ENCODE measurements at places on chromosomes 1 and 21.

- DNase-seq: no peak
Observed at GRCh38 chr1:178969226-178969987, 56.3 kb upstream of the FAM20B start.

DNA sequence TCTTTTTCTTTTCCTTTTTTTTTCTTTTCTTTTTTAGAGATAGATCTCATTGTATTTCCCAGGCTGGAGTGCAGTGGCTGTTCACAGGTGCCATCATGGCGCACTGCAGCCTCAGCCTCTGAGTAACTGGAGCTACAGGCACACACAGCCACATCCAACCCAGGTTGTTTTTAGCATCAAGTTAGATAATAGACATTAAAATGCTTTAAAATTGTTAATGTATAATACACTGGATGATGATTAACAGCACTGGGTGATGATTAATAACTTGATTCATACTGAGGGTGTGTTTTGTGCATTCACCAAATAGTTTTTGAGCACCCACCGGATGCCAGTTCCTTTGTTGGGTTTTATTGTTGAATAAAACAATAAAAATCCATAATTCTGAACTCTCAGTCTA lies 75.2 kb downstream of the BEND5 start:
- no peak for DNase-seq

- DNase-seq: no peak
Observed at GRCh38 chr1:43786201-43786958, 79.0 kb downstream of the ST3GAL3 start.

- DNase-seq: no peak
Observed at GRCh38 chr1:87810166-87810565, 481.5 kb downstream of the LMO4 start.

DNA sequence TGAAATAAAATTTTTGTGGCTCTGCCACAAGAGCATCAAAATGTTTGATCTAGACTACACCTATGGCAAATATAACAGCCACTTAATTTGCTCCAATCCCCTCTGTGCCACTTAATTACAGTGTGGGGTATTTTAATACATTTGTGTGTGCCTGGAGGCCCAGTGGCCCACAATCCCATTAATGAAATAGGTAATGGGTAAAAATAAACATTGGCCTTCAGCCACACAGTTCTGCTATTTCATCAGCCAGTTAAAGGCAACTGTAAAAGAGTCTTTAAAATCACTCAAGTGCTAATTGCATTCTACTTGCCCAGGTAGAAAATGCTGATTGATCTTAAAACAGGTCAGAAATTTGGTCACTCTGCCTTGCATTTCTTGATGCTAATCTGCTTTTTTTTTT lies 151.6 kb upstream of the UBE2U start:
- no peak for DNase-seq

DNA sequence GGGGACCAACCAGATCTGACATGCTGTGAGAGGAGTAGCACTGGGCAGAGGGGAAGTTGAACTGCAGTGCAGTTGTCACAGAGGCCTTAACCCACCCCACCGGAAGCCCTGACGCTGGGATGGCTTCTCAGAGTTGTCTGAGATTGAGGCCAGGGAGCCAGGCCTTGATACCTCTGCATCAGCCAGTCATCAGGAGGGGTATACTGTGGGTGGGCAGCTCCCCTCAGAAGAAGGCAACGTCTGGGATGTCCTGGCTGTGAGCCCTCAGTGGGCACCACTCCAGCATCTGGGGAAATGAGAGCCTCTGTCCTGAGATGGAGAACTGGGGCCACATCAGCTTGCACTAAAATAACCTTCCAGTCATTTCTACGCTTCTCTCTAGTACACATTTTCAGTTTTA lies 47.9 kb upstream of the BCAR3 start:
- DNase-seq: no peak

- DNase-seq: no peak
Observed at GRCh38 chr21:36186506-36187399, 30.1 kb downstream of the DOP1B start.

DNA sequence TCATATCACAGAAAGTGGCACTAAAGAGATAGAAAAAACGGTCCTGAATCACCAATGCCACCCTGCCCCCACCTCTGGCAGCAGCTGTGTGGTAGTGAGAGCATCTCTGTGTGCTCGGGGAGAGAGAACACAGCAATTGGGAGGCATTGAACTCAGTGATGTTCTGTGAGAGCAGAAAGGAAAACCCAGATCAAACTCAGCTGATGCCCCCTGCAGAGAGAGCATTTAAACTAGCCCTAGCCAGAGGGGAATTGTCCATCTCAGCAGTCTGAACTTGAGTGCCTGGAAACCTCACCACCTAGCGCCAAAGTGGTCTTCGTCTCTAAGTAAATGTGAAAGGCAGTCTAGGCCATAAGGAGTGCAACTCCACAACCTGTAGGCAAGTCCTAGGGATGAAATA lies 21.3 kb downstream of the SLC44A5 start:
- DNase-seq: no peak

- no peak for DNase-seq
Observed at GRCh38 chr1:207025146-207025880, 7.2 kb downstream of the C1orf116 start.

DNA sequence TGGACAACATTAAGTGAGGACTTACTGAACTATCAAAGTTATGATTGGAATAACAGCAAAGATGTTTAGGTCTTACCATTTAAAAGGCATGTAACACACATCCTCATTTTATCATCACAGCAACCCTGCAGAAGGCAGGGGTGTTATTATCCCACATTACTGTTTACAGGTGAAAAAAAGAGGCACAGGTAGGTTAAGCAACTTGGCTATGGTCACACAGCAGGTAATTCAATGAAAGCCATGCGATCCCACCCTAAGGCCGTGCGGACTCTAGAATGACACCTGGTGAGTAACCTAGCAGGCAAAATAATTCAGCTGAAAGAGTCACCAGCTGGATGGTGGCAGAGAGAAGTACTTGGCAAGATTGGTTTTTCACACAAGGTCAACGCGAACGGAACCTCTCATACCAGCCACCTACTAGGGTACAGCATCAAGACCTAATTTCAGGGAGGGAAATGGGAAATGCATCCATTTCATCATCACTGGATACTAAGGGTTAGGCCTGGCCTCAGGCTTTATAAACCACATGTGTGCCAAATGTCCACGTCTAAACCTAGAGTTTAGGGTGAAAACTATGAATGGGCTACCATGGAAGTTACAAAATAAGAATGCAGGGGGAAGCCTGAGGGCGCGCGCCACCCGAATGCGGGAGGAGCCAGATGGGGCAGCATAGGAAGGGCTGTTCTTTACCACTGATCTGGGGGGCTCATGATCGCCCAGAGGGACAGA lies 85.3 kb downstream of the SLC66A1 start:
- no peak for DNase-seq

DNA sequence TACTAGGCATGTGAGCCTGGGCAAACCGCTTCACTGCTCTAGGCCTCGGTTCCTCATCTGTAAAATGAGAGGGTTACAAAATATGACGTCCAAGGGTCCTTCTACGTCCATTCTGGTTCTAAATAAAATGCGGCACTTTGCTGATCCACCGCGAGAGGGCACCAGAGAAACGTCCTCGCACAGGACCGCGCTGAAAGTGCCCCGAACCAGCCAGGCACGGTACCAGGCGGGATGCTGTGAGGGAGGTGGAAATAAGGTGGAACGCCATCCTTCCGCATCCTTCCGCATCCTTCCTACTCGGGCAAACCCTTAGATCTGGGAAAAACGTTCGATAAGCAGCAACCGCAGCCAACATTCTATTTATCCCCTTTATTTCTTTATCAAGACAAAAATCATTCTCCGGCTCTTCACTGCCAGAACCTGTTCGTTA lies 60.3 kb upstream of the KRTAP19-8 start:
- DNase-seq: peak; percentile 67

DNA sequence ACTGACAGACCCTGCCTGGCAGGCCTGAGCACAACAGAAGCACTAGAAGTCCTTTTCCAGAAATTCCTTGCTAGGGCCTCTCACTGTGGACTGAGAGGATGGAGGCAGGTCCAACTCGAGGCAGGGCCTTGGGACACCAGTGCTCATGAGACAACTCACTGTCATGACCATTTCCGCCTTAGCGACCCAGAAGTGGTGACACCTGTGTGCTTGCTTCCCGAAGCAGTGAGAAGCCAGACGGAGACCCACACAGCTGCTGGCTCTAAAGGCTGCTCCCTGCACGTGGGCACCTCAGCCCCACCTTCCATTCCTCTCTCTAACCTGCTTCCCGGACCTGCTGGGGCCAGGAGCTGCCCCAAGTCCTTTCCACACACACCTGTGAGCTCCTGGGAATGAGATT lies 33.0 kb downstream of the KCNC4 start:
- DNase-seq: no peak

DNA sequence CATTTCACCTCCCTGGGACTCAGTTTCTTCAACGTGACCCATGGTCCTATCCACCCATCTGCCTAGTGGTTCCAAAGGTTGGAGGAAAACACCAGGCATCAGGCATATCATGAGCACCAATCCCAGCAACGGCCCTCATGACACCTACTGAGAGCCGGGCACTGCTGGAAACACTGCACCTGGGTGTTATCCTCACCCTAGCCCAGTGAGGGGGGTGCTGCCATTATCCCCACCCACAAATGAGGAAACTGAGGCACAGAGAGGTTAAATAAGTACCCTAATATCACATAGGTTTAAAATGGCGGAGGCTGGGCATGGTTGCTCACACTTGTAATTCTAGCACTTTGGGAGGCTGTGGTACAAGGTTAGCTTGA lies 206.9 kb downstream of the MATN1 start:
- no peak for DNase-seq

GRCh38 chr1:172448995-172449584 lies 5.2 kb upstream of the PIGC start:
- no peak for DNase-seq

DNA sequence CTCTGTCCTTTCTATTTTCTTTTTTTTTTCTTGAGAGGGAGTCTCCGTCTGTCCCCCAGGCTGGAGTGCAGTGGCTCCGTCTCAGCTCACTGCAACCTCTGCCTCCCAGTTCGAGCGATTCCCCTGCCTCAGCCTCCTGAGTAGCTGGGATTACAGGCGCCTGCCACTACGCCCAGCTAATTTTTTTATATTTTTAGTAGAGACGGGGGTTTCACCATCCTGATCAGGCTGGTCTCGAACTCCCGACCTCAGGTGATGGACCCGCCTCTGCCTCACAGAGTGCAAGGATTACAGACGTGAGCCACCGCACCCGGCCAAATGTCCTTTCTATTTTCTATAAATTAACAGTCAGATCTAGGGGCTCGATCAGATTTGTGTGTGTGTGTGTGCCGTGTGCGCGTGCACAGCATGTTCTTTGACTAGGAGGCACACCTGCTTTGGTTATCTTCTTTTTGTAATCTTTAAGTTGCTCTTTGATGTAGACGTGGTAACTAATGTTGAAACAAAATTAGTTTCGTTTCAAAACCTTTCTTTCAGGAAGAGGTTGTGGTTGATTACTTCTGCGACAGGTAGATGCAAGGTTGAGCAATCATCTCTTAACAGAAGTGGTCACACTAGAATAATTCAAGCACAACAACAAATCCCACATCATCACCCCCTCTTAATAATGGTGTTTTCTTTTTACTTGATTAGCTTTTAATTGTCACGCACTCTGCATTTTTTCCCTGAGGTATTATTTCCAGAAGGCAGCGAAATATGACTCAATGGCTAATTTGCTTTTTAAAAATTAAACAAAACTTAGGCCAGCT lies 779 bp upstream of the DEGS1 start:
- DNase-seq: no peak

- DNase-seq: no peak
Observed at GRCh38 chr1:147413110-147413605, 128.1 kb upstream of the BCL9 start.

DNA sequence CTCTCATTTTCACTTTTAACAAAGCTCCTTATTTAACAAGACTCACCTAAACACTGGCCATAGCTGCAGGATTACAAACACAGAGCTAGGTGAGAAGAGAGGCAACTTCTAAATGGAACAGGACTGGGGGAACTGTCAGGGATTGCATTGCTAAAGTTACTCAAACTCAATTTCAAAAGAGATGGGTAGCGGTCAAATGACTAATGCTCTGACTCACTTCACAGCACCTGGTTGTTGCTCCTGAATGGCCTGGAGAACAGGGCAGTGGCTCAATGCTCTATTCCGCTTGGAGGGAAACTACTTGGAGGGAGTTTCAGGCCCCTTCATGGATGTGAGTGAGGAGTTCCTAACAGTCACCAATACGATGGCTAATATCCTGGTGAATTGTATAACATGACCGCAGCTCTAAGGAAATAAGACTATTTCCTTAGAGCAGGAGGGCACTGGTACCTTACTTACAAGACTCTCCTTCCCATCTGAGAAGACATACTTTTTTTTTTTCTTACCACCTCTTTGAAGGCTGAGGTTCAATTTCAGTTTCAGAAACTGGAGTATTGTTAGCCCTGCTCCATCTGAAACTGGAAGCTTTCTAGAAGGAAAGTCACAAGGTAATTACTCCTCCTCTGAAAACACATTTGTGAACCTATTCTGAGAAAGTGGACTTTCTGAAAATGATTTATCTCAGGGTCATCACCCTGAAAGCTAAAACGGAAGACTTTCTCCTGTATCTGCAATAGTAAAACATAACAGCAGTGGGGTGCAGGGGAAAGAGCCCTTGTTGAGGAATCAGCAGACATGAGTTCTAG lies 9.5 kb downstream of the DPT start:
- no peak for DNase-seq

DNA sequence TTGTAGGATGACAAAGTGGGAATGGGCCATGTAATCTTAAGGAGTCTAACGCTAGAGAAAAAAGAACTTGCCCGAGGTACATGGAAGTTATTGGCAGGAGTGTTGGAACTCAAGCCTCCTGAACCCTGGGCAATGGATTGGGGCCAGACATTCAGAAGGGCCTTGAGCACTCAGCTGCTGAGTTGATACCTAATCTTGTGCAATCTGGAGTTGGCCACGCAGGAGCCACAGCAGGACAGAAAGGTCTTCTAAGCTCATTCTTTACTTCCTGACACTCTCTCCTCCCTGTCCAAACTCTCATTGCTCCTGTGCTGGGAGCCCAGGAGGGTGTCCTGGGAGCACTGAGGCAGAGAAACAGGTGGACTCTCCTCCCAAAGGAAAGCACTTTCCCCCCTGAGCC lies 25.1 kb upstream of the CSF1 start:
- DNase-seq: no peak

GRCh38 chr1:117828201-117828600 lies 101.2 kb downstream of the GDAP2 start:
- peak; percentile 85 for DNase-seq

DNA sequence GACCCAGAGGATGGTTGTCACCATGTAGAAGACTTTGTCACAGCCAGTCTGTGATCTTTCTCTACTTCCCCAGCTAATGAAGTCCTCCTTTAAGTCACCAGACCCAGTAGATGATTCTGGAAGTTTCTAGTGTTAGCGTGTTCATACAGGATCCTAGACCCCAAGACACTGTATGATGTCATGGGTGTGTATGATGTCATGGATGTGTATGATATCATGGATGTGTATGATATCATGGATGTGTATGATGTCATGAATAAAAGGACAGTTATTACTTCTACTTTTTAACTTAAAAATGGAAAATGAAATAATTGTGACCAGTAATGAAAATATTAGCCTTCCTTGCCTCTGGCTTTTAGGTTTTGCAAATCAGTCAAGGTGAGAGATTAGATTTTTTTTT lies 260.0 kb downstream of the FMN2 start:
- DNase-seq: no peak

GRCh38 chr1:230877146-230877923 lies 9.0 kb upstream of the C1orf198 start:
- no peak for DNase-seq

Measured in right hindlimb (tissue), 1 donor.